ENCODE measurements at places on chromosomes 5 and 9.

GRCh38 chr9:38162332-38163211, 93.5 kb upstream of the SHB start:
- DNase-seq, result no peak

GRCh38 chr5:60379907-60380306, 320.1 kb downstream of the DEPDC1B start:
- DNase-seq, result no peak

- no peak for DNase-seq
Observed at GRCh38 chr5:173498739-173499470, 117.5 kb downstream of the BOD1 start.

- DNase-seq, result peak; percentile 96
Observed at GRCh38 chr5:177496727-177497291, 595 bp downstream of the PDLIM7 start.

DNA sequence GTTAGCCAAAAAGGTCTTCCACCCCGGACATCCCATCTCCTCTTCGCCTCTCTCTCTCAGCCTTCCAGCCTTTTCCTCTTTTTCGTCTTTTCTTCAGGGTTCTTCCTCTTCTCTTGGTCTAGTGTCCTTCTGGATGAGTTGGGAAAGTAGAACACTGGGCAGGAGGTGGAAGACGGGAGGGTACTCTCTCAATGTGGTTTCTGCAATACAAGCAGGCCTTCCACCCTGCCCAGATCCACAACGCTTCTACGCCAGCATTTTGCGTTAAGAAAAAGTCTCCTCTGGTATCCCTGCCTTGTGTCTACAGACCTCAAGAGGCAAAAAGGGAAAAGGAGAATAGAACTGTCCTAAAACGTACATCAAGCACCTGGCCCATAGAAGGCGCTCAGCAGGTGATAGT, 587.8 kb downstream of the BNC2 start:
- DNase-seq, result no peak

- peak; percentile 54 for DNase-seq
Observed at GRCh38 chr5:32190095-32190494, 16.0 kb upstream of the GOLPH3 start.

GRCh38 chr5:117892360-117892759, 1096.0 kb downstream of the DTWD2 start:
- no peak for DNase-seq

DNA sequence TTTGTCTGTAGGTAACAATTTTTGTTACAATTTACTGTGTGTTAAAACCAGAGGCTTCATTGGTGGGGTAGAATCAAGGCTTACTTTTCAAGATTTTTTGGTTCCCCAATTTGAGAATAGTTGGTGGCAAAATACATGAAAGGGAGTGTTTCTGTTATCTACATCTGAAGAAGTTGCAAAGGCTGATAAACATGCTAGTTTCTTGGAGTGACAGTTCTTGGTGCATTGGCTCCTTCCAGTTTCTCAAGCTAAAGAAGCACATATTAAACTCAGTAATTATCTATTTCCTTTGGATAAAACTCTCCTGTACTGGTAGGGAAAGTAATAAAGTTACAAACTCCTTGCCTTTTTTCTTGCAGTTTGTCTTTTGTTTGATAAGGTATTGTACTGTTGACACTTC, 5.9 kb downstream of the MACIR start:
- DNase-seq, result no peak

DNA sequence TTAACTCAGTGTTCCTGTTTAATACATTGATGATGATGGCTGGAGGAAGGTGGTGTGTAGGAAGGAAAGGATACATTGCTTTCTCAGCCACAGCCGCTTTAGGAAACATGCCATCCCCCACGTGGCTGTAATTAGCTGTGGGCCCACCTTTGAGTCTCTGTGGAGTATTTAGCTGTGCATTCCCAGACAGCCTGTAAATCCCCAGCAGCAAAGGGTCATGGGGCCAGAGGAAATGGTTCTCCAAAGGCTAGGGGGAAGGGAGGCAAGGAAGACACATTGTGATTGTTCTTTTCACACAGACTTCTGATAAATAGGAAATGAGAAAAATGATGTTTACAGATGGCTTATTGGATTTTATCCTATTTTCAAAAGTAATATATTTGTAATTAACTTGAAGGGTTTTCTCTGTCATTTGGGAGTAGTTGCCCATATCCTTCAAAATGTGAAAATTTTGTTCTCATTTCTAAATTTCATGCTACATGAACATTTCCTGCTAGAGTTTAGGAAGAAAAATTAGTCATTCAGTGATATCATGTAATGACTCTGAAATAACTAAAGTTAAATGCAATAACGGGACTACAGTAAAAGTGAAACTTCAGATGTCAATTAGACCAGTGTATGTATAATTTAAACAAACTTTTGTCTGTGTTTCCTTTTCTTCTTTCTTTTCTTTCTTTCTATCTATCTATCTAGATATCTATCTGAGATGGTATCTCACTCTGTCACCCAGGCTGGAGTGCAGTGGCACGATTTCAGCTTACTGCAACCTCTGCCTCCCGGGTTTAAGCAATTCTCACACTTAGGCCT, 24.3 kb upstream of the F2R start:
- peak; percentile 51 for DNase-seq

GRCh38 chr5:170612256-170612678, 108.4 kb downstream of the KCNIP1 start:
- no peak for DNase-seq

- DNase-seq, result no peak
Observed at GRCh38 chr5:132756542-132756941, 9.3 kb downstream of the CCNI2 start.

DNA sequence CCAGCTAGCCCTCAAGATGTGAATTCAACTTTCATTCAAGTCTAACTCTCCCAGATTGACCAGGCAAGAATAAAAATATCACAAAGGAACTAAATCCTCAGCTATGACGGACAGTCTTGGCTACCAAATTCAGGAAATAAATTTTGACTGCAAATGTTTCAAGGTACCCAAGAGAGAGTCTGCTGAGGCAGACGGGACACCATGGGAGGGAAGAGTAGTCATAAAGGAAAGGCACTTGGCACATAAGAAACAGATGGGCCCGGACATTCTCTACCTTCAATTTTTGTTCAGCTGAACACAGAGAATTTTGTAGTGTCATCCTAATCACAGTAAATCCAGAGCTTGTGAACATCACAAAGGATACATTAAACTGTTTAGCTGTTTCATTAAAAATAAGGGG, 390.0 kb downstream of the DTWD2 start:
- DNase-seq, result no peak

GRCh38 chr5:174327317-174327864, 281.9 kb downstream of the NSG2 start:
- DNase-seq, result peak; percentile 80

DNA sequence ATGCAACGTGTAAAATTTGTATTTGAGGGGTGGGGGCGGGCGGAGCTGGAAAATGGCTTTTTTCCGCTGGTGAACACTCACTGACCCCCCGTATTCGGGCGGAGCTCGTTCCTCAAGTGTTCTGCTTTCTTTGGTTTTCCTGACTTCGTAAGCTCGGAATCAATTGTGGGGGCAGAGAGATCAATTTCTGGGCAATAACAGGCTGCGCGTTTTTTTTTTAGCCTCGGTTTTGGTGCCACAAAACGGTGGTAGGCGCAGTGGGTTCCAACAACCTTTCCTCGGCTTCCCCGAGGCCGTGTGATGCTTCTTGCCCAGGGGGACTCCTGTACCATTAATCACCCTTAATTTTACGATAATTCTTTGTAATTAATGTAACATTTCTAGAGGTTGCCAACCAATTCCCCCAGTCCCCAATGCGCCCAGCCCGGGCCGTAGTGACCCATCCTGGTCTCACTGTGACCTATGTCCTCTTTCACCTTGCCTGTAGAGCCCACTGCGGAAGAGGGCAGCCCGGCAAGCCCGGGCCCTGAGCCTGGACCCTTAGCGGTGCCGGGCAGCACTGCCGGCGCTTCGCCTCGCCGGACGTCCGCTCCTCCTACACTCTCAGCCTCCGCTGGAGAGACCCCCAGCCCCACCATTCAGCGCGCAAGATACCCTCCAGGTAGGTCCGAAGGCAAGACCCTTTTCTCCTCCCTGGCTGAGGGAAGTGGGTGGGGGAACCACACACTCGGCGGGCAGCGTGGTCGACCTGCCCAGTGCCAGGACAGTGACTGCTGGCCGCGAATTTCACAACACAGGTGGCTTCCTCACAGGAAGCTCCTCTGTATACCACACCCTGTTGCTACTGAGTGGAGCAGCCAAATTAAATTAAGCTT, 3.7 kb downstream of the NR4A3 start:
- DNase-seq, result no peak

DNA sequence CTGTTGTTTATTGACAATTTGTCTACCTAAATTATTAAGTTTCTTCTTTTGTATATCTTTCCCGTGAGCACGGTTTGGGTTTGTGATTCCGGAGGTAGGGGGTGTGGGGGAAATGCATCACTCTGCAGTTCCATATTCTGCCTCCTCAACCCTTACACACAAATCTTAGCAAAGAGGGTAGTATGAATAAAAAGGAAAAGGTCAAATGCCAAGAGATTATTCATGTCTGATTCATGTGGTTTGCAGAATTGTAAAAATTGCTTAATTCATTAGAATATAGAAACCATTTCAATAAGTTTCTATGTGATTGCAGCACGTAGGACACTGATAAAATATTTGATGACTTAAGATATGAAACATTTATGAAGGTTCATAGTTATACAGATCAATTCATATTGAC, 601.9 kb downstream of the SEMA5A start:
- peak; percentile 24 for DNase-seq

- peak; percentile 50 for DNase-seq
Observed at GRCh38 chr5:111836426-111836825, 79.4 kb upstream of the NREP start.

GRCh38 chr9:119216651-119217331, 152.4 kb downstream of the BRINP1 start:
- DNase-seq, result peak; percentile 58

DNA sequence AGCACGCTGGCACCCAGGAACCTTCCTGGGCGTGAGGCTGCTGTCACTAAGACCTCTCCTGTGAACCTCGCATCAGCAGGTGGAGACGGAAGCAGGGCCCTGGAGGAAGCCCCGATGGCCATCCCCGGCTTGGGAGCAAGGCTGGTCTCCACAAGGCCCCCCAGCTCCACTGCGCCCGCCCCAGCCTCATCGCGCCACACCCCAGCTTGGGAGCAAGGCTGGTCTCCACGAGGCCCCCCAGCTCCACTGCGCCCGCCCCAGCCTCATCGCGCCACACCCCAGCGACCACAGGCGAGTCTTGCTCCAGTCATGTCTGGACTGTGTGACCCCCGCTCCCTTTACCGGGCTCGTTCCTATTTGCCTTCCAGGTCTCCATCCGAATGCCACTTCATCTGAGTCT, 11.0 kb downstream of the QSOX2 start:
- no peak for DNase-seq

DNA sequence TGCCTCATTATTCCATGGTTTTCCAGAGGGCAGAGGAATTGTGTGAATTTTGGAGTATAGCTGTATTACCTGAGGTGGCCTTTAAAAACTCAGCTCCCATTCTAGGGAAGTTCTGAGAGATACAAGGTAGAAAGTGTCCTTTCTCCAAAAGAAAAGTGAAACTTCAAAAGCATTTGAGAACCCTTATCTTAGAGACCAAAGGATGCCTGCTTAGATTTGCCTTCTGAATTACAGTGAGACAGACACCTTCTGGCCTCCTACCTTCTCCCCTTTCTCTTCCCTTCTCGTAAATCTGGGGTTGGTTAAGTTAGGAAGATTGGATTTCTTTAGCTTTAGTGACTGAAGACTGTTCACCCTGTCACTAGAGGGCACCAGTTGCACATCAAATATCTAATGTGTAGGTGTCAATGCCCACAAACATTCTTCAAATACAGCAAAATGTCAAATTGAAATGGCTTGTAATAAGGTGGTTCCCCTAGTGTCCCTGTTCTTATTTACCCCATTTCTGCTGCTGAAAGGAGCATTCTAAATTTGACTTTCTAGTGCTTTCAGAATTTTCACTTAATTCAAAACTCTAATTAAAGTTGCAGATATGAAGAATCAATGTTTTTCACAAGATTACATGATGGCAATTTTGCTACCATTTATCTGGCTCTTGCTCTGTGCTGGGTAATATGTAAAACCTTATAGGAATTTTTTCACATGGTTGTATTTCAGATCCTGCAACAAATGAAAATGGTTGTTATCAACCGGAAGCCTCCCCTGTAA, 46.7 kb downstream of the PRRC1 start:
- DNase-seq, result peak; percentile 67

DNA sequence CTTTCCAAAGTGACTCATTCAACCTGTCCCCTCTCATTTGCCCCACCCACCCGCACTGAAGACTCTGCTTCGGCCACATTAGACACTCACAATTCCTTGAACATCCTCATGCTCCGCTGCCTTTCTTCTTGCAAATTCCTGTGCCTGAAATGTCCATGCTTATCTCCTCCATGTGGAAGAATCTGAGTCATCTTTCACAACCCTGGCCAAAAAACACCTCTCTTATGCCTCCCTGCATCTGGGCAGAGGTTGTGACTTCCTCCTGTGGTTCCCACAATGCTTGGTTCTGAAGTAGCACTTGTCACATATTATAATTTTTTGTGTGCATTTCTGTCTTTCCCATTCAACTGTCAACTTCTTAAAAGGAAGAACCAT, 238.6 kb downstream of the ENC1 start:
- DNase-seq, result peak; percentile 31

DNA sequence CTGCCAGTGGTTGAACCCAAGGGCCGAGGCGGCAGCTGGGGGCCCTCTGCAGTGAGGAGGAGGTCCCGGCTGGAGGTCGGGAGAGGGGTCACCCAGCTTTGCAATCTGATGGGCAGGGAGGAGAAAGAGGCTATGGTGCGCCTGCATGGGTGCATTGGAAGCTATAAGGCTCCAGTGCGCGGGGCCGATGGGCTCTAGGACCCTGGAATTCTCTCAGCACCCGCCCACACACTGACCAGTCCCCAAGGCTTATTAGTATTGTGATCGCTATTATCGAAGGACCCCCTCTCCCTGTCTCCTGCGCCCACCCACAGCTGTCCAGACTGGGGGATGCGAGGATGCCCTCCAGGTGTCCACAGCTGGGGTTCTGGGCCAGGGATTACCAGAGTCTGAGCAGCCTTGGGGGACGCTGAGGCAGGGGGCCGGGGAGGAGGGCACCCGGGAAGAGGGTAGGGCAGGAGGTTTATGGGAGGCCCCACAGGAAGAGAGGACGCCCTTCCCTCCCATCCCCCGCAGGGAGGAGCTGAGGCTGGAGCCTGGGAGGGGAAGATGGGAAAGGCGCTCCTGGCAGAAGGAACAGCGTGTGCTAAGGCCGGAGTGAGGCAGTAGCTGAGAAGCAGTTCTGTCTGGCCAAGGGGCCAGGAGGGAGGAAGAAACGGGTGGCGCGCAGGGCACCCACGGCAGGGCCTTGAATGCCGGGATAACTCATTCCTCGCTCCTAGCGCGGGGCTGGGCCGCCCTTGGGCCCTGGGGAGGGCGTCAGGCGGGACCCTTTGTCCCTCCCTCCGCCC, 24.2 kb downstream of the C9orf50 start:
- DNase-seq, result peak; percentile 68
